GOT3 (cell line): ENCODE measurements at places on chromosomes 6 and 20.

DNA sequence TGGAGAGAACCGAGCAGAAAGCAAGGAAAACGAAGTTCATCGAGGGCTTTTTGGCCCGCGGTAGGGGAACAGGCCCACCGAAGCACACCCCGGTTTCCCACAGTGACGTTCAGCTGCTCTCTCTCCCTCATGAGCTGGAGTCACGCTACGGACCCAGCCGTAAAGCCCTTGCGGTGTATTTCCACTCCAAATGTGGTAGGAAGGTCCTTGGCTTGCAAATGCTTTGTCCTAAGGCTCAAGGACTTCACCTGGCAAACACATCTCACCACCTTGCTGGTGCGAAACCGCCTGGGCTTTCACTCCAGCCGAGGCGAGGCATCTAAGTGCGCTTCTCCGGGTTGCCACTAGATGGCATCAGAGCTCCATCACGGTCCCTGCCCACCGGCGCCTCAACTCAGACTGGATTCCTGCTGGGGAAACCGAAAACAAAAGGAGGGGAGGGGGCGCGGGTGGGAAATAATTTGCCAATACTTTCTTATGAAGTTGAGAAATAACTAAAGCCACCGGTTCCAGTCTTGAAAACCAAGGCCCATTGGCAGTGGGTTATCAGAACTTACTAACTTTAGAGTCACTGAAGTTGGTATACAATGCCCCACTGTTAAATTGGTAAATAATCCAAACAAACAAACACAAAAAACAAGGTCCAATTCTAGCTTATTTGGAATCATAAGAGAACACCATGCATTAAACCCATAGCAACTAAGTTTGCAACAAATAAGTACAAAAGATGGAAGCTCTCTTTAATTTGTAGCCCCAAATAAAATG lies 13.4 kb upstream of the FOXC1 start:
- DNase-seq: no peak

DNA sequence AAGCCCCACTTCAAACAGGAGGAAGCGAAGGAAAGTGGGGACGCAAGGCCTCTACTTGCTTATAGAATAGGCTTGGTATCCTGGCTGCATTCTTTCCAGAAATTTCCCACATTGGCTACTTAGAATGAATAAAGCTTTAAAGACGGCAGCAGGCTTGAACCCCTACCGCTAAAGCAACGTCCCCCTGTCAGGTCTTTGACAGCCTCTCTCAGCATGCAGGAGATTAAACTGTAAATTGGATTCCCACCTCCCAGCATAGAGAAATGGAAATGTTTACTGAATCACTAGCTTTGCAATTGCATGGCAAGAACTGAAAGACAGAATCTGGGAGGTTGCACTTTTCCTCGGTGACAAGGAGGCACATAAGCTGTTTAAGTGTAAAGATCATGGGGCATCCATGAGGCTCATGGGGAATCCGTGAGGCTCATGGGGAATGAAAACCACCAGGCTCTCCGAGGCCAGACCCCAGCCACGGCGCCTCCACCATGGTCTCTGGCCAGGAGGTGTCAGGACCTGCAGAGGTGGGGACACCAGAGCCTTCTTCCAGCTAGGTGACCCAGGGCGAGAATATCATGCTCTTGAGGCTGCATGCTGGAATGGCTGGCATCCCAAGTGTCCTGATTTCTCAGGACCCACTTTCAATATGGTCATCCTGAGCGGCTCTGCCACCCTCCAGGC lies 10.3 kb downstream of the LEMD2 start:
- no peak for DNase-seq

DNA sequence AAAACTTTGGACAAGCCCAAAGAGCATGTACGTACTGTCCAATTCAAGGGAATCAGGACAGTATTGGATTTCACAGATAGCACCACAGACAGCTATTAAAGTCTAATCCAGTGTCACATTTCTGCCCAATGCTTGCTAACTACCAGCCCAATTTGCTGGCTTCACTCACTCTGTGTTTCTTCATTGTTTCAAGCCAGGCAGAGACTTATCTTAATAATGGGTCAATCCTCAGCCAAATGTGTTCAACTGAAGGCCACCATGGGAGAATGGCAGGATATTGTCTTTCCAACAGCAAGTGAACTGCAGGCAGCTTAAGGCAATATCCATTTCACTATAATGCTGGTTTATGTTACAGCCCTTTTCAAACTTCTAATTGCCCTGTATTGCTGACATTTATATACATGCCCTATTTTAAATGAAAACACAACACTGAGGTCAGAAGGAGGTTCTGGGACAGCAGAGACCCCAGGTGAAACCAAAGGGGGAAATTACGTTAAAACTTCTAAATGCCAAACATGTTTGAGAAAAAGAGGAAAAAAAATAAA lies 142.1 kb upstream of the RSPO3 start:
- DNase-seq: no peak

DNA sequence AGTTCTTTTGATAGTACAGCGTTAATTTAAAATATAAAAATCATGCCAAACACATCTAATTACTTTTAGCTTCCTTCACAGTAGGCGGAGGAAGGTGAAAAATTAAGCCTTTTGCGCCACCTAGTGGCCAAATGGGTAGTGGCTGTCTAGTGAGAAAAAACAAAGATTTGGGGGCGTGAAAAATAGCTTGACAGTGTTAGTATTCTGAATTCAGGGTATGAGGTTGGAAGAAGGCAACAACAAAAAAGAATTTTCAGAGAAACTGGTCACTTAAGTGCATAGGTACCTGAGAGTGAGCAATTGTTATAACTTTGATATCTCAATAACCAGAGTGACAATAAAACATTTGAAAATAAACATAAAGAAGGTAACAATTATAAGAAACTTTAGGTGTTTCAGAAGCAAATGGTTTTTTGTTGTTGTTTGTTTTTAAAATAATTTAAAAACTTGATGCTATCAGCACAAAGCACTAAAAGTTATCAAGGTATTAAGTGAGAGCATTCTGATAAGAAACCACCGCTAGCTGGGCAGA lies 14.3 kb downstream of the PSMB9 start:
- DNase-seq: no peak

DNA sequence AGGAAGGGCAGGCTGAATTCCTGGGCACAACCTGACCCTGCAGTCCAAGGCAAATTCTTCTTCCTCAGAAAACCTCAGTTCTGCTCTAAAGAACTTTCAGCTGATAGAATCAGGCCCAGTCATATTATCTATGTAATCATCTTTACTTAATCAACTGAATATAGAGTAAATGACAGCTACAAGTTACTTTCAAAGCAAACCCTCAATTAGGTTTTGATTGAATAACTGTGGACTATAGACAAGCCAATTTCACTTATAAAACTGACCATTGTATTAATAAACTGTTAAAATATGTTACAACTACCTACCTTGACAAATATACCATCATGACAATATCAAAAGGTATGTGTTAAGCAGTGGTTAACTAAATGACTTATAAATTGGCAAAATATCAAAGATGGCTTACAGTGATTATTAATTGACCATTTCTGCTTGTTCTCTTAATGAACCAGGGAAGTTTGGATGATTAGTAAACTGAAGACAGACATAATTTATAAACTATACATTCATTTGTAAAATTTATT lies 46.1 kb upstream of the ADGRF5 start:
- DNase-seq: no peak

- DNase-seq: no peak
Measured at GRCh38 chr6:159493898-159494585, 199.0 kb downstream of the SOD2 start.

DNA sequence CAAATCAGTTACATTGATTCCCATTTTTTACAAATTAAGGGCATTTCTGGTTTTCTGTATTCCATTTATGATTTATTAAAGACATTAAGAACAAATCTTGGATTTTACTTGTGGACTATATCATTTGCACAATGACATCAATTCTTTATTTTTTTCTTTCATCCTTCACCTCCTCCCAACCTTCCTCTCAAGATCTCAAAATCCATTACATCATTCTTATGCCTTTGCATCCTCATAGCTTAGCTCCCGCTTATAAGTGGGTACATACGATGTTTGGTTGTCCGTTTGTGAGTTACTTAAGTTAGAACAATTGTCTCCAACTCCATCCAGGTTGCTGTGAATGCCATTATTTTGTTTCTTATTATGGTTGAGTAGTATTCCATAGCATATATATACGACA lies 752.8 kb downstream of the CD109 start:
- DNase-seq: no peak

DNA sequence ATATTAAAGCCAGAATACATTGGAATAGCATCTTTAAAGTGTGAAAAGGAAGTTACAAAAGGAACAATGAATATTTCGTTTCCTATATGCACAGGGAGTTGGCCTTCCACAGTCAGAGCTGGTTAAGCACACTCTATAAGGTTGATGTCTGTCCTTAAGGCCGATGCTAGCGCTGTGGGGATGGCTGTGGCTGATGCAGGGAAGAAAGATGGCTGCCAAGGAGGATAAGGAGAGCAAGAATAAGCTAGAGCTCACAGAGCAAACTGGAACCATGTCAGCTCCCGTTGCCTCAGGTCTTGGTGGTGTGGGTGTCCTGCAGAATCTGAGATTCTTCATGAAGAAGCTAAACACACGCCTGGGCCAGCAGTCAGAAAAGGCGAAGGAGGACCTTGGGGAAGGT lies 20.8 kb upstream of the STX11 start:
- no peak for DNase-seq

DNA sequence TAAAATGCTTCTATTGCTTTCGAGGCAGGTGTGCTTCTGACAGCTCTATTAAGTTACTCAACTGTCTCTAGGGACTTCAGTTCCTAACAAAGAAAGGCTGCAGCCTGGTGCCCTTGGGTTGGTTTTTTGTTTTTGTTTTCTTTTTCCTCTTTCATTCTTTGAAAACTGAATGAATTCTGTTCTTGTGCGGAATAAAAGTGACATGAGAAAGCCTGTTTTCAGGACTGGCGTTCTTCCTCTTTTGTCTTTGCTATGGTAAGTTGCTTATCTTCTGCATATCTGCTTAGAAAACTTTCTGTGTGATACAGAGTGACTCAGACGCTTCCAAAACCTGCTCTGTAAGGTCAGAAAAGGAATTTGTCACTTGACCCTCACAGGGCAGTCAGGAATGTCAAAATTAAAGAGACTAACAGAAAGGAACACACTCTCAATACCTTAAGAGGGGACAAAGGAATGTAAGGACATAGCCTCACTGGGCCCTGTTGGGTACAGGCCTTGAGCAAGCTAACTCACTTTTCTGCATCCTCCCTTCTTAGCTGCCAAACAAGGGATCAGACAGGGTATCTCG lies 56.2 kb upstream of the NHSL1 start:
- no peak for DNase-seq

DNA sequence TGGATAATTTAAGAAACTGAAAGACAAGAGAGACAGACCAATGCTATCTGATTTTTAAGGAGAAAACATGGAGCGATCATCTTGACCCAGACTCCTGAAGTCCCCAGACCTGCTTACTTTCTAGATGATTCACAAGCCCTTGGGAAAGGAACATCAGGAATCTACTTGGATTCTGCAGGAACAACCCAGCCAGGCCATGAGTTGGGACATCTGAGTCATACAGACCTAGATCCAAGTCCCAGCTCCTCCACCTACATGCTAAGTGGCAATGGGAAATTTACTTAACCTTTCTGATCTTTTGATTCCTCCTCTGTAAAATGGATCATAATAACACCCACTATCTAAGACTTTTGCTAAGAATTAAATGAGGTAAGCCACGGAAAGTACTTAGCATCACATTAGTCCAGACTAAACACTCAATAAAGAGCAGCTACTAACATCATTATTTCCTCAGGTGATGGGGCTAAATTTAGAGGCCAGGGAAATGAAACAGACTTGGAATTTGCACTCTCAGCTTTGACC lies 61.0 kb upstream of the MAFB start:
- DNase-seq: no peak

GRCh38 chr20:9478771-9479170 lies 35.6 kb upstream of the LAMP5 start:
- DNase-seq: no peak

- DNase-seq: no peak
Measured at GRCh38 chr20:23135449-23136420, 49.6 kb upstream of the CD93 start.

DNA sequence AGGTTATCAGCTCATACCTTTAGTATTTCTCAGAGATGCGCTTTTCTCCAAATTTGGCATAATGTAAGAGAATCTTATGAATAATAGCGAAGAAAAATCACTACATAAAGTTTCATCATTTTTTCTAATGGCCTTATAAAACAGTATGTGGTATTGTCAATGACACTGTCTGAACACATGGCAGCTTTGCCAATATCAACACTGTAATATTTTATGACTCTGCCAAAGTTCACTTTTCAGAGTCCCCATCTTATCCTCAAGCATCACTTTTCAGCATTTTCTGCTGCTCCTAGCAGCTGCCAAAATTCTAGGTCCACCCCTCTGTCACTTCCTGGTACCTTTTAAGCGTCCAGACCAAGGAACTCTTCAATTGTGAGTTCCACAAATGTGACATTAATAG lies 171.5 kb upstream of the C6orf118 start:
- no peak for DNase-seq

DNA sequence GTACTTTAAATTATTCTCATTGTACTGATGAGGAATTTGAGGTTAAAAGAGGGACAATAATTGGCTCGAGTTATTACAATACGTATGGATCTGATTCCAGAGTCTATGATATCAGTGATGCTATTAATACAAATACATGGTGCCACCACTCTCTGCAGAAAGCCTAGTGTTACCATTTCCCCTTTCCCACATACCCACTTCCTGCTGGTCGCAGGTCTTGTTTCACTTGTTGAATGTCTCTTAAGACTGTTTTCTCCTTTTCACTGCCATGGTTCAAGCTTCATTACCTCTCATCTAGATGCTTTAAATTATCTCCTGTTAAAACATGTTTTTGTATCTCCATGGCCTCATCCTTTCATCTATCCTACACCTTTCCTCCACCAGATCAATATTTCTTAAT lies 62.0 kb downstream of the FHL5 start:
- DNase-seq: no peak

DNA sequence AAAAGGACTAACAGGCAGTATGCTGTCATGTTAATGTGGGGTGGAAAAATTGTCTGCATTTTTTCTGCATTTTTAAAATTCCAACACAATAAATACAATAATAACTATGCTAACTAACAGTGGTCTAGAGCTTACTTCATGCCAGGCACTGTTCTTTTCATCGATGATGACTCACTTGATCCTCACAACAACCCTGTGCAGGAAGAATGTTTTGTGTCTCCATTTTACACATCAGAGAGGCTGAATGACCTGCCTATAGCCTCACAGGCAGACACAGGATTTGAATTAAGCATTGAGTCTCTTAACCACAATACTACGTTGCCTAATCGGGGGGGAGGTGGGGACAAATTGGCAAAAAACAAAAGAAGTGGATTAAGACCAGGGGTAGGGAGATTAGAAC lies 26.9 kb upstream of the FANCE start:
- no peak for DNase-seq
